NCI-H1417 treated with DMSO at 0.1 percent for 48 hours (cell line): ENCODE measurements at places on chromosomes 13 and 19.

GRCh38 chr19:40693896-40694295, 3.4 kb upstream of the NUMBL start:
- no peak for DNase-seq

- peak; percentile 28 for DNase-seq
Measured at GRCh38 chr19:15177269-15178116, 23.3 kb downstream of the NOTCH3 start.

DNA sequence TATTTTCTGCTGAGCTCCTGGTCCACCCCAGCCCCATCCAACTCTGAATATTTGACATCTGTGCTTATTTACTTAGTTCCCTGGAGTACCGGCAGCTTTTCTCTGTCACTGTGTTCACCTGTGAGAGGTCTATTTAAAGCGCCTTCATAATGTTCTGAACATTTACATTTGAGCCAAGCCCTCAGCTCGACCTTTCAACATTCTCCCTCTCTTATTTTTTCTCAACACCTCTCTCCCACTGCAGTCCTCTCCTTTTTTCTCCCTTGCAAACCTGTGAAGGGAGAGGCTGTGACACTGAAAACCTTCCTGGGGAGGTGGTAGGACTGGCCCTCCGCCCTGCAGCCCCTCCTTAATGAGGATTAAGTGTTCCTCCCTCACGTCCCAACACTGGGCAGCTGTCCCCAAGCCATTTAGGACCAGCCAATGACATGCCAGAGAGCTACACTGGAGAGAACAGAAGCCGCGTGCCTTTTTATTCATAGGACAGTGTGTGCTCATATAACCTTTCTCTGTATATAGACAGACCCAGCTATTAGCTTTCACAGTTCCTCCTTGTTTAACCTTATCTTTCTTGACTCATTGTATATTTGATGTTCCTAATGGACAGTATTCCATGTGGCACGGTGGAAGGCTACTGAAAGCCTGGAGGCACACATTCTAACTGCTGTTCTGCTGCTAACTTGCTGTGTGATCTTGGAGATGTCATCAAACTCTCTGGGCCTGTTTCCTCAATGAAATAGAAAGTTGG, 134.8 kb downstream of the NUFIP1 start:
- DNase-seq, result no peak

DNA sequence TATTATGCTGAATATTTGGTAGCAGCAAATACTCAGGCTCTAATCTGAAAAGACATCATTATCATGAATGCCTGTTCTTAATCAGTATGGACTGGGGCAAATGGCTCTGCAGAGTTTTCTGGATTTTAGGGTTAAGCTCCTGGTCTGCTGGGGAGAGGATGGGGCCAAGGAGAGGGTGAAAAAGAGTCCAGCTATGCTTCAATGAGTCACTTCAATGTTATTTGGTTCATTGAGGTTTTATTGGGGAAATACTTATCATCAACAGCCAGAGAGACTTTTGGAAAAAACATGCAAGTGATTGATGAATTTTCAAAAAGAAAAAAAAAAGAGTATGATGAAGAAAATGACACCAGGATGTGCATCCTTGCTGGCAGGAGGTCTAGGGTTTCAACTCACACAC, 278.3 kb downstream of the UQCRFS1 start:
- no peak for DNase-seq

DNA sequence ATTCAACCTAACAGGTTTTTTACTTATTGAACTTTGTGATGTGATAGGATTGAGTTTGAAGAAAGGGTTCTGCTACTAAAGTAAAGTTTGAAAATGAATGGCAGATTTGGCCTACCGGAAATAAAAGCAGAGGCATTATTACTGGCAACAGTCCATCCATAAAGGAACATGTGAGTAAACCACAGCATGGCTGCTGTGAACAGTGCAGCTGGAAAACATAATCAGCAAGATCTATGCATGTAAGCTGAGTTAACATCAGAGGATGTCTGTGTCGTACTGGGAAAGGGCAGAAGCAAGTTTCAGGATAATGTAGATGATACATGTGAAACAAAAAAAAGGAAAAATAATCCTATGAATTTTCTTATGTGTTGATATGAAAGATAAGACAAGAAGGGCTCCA, 87.6 kb downstream of the CYSLTR2 start:
- no peak for DNase-seq

DNA sequence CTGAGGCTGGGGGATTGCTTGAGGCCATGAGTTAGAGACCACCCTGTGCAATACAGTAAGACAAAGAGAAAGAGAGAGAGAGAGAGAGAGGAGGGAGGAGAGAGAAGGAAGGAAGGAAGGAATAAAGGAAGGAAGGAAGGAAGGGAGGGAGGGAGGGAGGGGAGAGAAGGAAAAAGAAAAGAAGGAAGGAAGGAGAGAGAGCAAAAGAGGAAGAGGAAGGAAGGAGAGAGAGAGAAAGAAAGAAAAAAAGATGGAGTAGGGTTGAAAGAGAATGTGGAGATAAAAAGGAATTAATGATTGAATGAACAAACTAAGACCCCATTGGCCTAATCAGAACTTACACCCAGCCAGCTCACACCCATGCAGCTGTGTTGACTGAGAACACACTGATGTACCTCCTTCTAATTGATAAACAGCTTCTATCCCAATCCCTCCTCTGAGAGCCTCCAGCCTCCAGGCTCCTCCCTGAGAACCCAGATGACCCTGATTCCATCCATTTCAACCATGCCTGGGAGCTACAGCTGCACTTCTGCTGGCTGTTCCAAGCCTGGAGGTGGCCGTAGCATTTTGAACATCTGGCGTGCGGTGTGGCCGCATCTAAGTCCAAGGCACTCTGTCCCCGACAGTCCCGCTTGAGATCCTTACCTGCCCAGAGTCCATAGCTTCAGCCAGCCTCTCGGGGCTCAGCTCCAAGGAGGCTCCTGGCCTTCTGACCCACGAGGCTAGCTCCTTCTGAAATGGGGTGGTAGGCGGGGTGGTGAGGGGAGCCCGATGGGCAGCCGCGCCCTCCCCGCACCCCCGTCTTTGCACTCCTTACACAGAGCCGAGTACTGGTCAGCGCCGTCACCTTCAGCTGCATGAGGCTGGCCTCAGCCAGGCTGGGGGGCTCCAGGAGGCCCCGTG, 1.1 kb downstream of the PRODH2 start:
- DNase-seq, result no peak

DNA sequence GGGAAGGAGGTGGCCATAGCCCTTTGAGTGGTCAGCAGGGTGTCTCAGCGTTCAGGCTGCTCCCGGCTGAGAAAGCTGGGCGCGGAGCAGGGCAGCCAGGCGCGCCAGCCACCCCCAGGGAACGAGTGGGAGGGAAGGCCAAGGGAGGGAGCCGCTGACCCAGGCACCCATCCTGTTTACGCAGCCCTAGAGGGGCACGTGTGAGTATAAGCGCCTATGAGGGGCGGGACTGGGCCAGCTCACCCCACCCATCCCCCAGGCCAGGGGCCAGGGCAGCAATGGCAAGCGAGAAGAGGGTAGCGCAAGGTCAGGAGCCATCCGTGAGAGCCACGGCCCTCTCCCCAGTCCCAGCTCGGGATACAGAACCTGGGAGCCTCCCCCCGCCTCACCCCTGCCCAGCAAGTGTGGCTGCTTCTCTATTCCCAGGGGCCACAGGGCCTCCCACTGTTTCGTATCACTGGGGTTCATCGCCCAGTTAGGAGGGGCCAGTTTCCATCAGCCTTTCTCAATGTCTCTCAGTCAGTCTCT, 897 bp upstream of the DMKN start:
- DNase-seq, result no peak

GRCh38 chr13:30998136-30999088, 66.0 kb downstream of the TEX26 start:
- no peak for DNase-seq

DNA sequence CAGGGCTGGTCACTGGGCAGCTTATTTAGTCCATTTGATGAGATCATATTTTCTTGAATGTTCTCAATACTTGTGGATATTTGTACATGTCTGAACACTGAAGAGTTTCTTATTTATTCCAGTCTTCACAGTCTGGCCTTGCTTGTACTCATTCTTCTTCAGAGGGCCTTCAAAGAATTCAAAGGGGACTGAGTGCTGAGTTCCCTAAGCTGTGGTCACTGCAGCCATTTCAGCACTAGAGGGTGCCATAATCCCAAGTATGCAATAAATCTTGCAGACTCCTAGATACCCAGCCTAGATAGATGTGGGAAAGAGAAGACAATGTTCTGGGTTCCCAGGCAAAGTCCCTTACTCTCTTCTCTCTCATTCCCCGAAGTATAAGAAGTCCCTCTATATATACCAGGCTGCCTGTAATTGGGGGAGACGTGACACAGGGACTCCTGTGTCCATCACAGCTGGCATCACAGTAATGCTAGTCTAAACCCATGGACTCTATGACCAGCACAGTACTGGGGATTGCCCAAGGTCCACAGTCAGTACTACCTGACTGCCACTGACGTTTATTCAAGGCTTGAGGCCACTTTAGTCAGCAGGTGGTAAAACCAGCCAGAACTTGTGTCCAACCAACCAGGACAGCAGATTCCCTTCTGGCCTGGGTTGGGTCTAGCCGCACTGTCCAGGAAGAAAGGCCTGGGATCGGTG, 8.9 kb upstream of the VN1R1 start:
- DNase-seq, result no peak

DNA sequence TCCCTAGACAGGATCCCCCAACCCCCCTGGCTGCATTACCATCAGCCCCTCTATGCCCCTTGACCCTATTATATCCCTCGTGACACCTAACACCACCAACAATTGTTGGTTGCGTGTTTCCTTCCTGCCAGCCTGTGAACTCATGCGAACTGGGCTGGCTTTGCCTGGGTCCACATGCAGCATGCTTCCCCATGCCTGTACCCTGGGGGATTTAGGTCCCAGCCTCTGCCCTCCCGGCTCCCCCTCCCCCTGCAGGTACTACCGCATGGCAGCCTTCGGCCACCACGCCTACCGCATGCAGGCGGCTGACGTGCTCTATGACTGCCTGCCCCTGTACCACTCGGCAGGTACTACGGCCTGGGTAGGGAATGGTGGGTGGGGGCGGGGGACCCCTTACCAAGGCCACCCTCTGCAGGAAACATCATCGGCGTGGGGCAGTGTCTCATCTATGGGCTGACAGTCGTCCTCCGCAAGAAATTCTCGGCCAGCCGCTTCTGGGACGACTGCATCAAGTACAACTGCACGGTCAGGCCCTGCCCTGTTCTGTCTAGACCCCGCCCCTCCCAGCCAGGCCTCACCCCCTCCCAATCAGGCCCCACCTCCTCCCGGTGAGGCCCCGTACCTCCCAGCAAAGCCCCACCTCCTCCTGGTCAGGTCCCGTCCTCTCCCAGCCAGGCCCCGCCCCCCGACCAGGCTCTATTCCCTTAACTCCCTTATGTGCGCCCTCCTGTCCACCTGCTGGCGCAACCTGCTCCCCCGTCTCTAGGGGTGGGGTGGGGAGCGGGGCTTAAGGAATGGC, 18.5 kb downstream of the SLC27A1 start:
- DNase-seq, result no peak

GRCh38 chr19:4267901-4268815, 10.9 kb upstream of the SHD start:
- no peak for DNase-seq

GRCh38 chr13:48505597-48506091, 27.2 kb downstream of the RCBTB2 start:
- DNase-seq, result no peak

- no peak for DNase-seq
Measured at GRCh38 chr13:87172166-87172835, 498.9 kb upstream of the SLITRK5 start.

DNA sequence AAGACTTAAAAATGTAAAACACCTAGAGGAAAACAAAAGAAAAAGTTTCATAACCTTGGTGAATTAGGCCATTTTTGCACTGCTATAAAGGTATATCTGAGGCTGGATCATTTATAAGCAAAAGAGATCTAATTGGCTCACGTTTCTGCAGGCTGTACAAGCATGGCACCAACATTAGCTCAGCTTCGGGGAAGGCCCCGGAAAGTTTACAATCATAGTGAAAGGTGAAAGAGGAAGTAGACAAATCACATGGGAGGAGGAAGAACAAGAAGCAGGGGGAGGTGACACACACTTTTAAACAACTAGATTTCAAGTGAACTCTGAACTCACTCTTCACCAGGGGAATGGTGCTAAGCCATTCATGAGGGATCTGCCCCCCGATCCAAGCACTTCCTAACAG, 1358.5 kb upstream of the PCDH9 start:
- no peak for DNase-seq

GRCh38 chr19:10998045-10998533, 37.3 kb downstream of the SMARCA4 start:
- DNase-seq, result no peak

DNA sequence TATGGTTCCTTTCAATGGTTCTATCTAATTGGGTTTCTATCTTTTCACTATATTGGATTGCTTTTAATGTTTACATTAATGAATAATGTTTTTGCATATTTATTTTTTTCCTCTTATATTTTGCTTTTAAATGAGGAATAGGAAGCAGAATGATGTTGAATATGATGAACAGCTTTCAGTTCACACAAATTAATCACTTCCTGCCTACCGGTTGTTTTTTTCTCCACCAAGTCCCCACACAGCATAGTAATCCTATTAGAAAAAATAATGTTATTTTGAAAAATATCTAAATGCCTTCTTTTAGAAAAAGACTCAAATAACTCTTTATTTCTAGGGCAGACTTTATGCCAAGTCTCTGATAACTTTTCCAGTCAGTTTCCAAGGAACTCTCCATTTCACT, 184.9 kb upstream of the MIR17HG start:
- DNase-seq, result no peak

DNA sequence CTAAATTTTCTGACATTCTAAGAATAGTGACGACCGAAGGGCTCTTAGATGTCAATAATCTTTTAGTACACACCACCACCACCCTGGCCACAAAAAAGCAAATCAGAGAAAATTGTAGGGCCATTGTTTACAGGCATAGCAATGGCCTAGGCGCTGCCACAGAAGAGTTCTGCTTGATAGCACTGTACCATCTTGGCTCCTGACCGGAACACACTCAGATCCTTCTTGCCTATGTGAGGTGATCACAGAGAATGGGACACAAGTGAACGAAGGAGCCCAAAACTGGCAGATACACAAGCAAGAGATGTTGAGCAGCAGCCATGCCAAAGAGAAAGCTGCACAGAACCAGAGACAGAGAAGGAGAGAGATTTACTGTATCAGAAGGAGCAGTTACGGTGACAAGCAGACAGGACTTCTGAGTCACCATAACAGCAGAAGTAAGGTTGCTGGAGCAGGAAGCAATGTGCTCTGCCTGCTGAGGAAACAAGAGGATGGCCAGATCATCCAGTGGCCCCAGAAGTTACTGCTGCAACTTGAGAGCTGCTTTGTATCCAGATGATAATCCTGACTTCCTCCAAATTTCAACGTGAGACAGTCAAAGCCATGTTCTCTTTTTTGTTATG, 105.2 kb downstream of the SLITRK6 start:
- DNase-seq, result no peak

GRCh38 chr19:7783991-7784423, 21.0 kb downstream of the CLEC4M start:
- DNase-seq, result no peak

- DNase-seq, result no peak
Measured at GRCh38 chr19:19259741-19260140, 13.4 kb downstream of the TM6SF2 start.

GRCh38 chr13:37747071-37747612, 122.4 kb downstream of the TRPC4 start:
- peak; percentile 44 for DNase-seq

GRCh38 chr19:29831041-29831548, 19.3 kb downstream of the CCNE1 start:
- DNase-seq, result no peak
